ENCODE measurements at places on chromosomes 3 and 15. TPM values are rescaled to one million over a fixed set of nuclear protein-coding genes. Genes with fewer than 3 reads are reported as not detected.

Gene TMC3
- total RNA-seq: not detected

Gene RPL29
- 617 TPM for total RNA-seq

Gene ATP13A5
- total RNA-seq: not detected

- no peak for DNase-seq
Measured at GRCh38 chr3:104040896-104041295, 1325.8 kb upstream of the ALCAM start.

Gene LRRFIP2
- total RNA-seq: 84.2 TPM

DNA sequence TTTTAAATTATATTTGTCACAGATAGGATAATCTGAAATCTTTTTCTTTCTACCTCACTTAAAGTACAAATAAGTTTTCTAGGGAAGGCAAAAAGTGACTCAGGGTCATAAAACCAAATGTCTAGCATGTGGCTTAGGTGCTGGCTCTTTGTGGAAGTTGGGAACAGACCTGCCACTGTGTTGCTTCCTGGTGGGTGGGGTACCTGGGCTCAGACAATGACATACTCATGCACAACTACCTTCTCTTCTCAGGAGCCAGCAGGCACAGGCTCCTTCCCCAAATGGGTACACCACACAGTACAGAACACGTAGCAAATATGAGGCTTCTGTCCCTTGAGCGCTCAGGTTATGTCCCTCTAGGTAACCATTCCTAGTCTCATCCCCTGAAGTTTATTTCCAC, 40.1 kb upstream of the MUC13 start:
- no peak for DNase-seq

Gene GPR87
- 0.43 TPM for total RNA-seq

Gene EPHB3
- total RNA-seq: 3.5 TPM

Gene KNG1
- not detected for total RNA-seq

Gene WDR72
- total RNA-seq: not detected

DNA sequence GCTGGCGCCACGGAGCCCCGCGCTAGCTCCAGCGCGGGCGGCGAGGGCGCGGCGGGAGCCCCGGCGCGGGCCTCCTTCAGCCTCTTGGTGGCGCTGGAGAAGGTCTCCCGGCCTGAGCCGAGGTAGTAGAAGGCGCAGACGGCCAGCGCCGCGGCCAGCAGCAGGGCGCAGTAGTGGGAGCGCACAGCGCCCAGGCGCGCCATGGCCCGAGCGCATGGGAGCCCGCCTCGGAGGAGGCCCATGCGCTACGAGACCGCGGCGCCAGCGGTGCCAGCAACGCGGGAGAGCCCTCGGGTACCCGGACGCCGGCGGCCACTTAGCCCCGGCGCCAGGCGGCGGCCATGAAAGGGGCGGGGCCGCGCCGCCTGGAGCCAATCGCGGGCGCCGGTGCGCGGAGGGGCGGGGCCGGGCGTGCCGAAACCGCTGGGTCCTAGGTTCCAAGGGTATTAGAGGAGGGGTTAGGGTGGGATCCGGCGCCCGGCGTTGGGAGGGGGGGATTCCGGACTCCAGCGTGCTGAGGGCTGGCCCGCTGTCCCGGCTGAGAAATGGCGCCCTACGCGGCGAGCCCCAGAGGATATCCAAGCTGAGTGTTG, at the start of gene XXYLT1:
XXYLT1 (minus strand) TSS at position 343 of the 593 bp plus-strand sequence; CDS start at position 242, 101 bp downstream.
- peak; percentile 85 for DNase-seq

GRCh38 chr3:148951599-148952361, 39.6 kb upstream of the GYG1 start:
- peak; percentile 64 for DNase-seq

Gene STX19
- not detected for total RNA-seq

Gene RTP3
- 0.43 TPM for total RNA-seq

DNA sequence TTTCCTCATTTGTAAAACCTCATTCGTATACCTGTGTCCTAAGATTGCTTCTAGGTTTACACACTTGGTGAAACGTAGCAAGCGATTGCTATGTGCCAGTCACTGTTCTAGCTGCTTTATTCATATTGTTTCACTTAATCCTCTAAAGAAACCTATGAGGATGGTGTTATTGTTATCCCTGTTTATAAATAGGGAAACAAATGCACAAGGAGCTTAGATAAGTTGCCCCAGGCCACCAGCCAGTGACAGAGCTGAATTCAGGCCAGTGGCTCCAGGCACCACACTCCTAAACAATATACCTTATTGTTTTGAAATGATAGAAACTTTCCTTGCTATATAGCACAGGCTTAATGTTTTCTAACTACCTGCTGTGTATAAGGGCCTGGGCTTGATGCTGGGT, 44.0 kb downstream of the LPP start:
- no peak for DNase-seq

DNA sequence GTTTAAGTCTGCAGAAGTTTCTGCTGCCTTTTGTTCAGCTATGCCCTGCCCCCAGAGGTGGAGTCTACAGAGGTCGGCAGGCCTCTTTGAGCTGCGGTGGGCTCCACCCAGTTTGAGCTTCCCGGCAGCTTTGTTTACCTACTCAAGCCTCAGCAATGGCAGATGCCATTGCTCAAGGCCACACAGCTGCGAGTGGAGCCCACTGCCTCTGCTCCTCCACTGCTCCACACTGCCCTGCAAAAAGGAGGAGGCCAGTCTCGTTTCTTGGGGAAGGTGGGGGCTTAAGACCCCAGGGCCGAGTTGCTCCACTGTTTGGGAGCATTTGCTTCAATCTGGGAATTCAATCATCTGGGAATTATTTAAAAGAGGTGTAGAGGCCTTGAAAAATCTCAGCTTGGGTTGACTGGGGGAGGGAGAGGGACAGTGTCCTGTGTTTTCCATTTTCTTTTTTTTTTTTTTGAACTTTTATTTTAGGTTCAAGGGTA, 144.6 kb upstream of the MEF2A start:
- peak; percentile 71 for DNase-seq

DNA sequence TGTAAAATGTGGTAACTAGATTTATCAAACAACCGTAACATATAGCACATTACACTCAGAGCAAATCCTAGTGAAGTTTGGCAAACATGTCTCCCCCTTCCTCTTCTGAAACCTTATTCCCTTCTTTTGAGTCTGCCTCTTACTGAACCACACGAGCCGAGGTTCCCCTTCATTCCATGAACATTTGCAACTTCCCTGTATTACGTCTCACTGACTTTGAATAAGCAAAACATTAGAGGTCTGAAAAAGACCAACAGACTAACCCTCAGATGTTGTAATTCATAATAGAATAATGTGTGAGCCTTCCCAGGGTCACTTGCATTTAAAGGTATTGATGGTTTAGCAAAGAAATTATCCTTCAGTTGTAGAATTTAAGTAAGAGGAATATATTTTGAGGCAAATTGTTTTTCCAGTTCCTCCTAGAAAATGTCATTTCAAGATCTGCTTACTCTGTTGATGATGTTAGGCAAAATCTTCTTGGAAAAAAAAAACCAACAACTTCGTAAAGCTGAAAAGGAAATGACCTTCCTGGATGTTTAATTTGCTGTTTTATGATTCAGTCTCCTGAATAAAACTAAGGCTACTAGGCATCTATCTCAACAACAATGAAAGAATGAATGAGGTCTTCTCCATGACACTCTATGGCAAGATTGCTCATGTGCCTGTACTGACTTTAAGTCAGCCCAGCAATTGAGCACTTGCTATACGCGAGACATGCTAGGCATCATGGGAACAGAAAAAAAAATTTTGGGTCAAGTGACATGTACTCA, 296.9 kb upstream of the NECTIN3 start:
- peak; percentile 61 for DNase-seq

DNA sequence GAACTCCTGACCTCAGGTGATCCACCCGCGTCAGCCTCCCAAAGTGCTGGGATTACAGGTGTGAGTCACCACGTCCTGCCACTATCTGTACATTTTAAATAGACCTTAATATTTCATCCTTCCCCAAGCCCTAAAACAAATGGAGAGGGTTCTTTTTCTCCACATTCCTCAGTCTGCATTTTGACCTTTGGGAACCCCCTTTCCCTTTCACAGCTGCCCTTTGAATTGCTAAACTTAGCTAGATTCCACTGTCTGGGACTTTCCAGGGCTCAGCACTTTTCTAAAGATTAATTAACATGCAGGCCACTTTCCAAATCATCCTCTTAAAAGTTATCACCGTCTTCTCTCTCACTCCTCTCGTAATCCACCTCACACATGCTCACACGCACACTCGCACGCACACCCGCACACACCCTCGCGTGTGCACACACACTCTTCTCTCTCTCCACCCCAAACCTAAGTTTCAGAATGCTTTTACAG, 124.2 kb downstream of the TMCO5A start:
- peak; percentile 65 for DNase-seq

- peak; percentile 78 for DNase-seq
Measured at GRCh38 chr3:116135457-116136085, 309.7 kb downstream of the LSAMP start.

DNA sequence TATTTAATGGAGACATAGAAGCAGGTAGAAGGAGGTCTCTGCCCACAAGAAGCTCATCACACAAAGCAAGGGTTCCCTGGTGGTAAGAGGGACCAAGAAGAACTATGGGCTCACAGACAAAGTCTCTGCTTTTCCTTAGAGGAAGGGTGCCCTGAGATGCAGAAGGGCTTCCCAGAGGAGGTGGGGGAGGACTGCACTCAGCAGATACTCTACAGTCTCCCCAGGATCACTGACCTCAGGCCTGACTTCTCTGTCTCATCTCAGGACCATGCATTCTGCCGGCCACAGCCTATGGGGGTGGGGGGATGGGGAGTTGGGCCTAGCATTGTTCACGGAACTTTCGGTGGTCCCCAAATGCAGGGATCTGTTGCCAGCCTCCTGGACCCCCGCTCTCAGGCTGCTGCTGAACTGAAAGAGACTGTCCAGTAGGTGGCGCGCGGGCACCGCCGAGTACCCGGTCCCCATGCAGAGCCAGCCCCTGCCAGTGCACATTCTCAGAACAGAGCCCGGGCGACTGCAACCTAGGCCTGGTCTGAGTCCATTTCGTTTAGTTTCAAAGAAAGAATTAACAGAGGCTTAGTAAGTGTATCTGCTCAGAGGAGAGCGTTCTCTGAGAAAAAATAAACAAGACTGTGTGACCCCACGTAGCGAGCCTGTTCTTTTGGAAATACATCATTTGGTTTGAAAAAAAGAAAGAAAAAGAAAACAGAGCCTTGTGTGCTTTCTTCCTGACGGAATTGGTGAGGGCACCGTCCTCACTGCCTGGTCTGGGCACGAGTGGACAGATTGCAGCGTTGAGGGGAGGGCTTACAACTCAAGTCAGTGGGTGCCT, 74.1 kb downstream of the LRTM1 start:
- DNase-seq: peak; percentile 69

Gene TF
- total RNA-seq: not detected

DNA sequence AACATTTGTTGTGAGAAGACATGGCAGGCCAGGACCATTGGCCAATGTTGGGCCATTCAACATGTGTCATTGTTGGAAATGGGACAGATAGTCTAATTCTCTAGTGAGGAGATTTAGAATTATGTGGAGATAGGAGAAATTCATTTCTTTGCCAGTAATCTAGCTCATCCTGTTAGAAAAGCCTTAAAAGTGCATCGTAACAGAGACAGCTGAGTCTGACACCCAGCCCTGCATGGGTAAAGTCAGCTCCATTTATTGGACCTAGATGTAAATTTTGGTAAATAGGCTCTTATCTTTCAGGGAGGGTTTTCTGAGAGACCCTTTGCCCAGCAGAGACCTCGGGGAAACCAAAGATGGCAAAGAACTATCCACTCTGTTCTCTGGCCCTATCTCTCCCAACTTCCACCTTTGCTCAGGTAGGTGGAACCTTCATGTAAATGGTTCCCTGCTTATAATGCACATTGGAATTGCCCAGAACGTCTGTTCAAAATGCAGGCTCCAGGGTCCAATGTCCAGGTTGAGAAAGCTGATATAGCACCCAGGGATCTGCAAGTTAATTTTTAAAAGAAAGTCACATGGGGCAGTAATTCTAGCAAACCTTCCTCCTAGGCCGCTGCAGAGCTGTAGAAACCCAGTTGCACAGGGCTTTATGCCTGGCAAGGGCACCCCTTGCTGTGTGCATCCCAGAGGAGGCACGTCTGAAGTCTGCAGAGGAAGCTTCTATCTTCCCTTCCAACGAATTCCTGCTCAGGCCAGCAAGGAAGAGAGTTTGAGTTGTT, 365.9 kb upstream of the PROK2 start:
- no peak for DNase-seq

DNA sequence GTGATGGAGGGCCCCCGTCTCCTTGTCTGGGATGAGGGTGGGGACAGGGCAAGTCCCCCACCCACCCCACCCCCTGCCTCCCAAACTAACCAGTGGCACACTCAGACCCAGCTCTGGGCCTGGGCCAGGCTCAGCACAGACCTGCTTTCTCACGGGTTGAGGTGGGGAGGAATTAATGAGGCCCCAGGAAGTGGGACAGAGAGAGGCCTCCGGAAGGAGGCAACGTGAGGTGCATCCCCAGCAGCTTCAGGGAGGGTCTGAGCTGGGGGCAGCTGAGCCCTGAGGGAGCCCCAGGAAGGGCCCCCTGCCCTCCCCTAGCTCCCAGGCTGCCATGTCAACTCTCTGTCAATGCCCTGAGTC, 15.0 kb upstream of the GNAI2 start:
- DNase-seq: no peak

GRCh38 chr15:59406446-59406845, 31.5 kb upstream of the FAM81A start:
- DNase-seq: no peak

Gene MAP1A
- total RNA-seq: 60.9 TPM

Gene GRM2
- total RNA-seq: not detected

Gene IGSF11
- not detected for total RNA-seq

- no peak for DNase-seq
Measured at GRCh38 chr3:69462022-69462825, 76.3 kb upstream of the FRMD4B start.

Gene NR2E3
- total RNA-seq: 0.97 TPM

DNA sequence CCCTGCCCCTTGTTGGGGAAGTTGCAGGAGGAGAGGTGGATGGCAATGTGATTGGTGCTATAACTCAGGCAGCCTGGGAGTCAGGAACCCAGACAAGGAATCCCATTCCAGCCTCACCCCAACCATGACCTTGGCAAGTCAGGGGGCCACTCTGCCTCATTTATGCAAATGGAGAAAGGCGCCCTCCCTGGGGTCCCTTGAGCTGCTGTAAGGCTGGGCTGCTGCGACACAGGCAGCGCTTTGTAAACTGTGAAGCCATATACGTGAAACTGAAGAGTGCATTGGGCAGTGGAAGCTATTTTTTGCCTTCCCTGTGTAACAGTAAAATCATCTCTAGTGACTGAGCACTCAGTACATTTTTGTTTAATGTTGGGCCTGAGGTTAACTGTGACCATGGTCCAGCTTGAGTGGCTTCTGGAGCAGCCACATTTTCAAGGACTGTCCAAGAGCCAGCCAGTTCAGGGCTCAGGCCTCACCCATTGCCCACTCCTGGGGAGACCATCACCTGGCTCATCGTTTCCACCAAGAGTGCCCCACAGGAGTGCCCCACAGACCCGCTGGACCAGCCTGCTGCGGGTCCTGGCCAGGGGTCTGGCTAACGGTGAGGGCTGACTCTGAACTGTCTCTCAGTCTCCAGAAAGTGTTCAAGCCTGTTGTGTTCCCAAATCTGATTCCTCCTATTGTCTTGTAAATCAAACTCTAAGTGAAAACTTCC, 27.9 kb downstream of the KIF7 start:
- DNase-seq: no peak

Gene PLA2G4D
- not detected for total RNA-seq

- no peak for DNase-seq
Measured at GRCh38 chr3:55526332-55527030, 39.4 kb upstream of the WNT5A start.

- peak; percentile 98 for DNase-seq
Measured at GRCh38 chr3:43180027-43180426, 74.1 kb upstream of the POMGNT2 start.

Data from fibroblast of villous mesenchyme (primary cell).